A673 (cell line): ENCODE measurements at places on chromosomes 11 and 22.

- no peak for DNase-seq
These were observed 72.7 kb upstream of the PRDM11 start for GRCh38 chr11:45073685-45074141.

GRCh38 chr11:131829725-131830124, 459.3 kb downstream of the NTM start:
- no peak for DNase-seq

- peak; percentile 11 for DNase-seq
These were observed 279.9 kb downstream of the TENM4 start for GRCh38 chr11:79160791-79161403.

GRCh38 chr11:20003351-20003750, 156.9 kb downstream of the DBX1 start:
- DNase-seq, result no peak

DNA sequence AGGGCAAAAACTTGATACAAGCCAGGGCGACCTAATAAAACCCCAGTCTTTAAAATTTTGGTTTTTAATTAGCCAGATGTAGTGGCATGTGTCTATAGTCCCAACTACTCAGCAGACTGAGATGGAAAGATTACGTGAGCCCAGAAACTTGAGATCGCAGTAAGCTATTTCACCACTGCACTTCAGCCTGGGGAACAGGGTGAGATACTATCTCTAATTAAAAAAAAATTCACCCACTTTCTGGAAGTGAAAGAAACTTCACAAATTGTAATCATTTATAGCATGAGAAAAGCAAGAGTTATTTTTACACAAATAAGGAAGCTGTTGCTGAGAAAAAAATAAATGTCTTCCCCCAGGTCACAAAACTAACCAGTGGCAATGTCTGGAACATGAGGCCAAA, 882 bp upstream of the GLYATL2 start:
- no peak for DNase-seq

DNA sequence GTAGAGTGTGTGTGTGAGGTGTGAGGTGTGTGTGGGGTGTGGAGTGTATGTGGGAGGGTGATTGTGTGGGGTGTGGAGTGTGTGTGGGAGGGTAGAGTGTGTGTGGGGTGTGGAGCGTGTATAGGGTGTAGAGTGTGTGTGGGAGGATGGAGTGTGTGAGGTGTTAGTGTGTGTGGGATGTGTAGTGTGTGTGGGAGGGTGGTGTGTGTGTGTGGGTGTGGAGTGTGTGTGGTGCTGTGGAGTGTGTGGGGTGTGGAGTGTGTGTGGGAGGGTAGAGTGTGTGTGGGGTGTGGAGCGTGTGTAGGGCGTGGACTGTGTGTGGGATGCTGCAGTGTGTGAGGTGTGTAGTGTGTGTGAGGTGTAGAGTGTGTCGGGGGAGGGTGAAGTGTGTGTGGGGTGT, 356.1 kb downstream of the CADM1 start:
- no peak for DNase-seq

- no peak for DNase-seq
These were observed 5.5 kb upstream of the TMPRSS13 start for GRCh38 chr11:117934526-117935307.

- DNase-seq, result peak; percentile 39
These were observed 28.6 kb upstream of the RASL10A start for GRCh38 chr22:29344137-29344536.

GRCh38 chr11:78037056-78037455, 14.0 kb upstream of the KCTD14 start:
- DNase-seq, result no peak

DNA sequence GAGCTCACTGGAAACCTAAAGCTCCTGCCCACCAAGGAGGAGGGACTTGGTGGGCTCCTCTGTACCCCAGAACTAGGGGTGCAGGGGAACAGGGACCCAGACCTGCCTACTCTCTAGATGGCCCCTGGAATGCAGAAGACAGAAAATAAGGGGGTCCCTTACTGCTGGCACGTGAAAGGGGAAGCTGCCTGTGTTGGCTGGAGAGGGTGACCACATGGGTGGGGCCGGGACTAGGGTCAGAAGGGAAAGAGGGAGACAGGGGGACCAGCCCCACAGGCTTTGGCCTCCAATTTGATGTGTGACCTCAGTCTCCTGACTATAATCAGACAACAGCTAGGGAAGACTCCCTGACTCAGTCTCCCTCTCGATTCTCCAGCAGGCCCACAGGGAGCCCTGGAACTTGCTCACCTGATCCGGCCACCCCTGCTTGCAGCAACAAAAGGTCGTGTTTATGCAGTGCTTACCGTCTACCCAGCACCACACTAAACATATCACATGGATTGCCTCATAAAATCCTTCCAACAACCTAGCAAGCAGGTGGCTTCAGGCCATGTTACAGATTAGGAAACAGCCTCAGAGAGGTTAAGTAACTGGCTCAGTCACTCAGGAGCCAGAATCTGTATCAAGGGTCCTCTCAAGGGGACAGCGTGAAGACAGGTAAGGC, 10.2 kb downstream of the ARAP1 start:
- no peak for DNase-seq

DNA sequence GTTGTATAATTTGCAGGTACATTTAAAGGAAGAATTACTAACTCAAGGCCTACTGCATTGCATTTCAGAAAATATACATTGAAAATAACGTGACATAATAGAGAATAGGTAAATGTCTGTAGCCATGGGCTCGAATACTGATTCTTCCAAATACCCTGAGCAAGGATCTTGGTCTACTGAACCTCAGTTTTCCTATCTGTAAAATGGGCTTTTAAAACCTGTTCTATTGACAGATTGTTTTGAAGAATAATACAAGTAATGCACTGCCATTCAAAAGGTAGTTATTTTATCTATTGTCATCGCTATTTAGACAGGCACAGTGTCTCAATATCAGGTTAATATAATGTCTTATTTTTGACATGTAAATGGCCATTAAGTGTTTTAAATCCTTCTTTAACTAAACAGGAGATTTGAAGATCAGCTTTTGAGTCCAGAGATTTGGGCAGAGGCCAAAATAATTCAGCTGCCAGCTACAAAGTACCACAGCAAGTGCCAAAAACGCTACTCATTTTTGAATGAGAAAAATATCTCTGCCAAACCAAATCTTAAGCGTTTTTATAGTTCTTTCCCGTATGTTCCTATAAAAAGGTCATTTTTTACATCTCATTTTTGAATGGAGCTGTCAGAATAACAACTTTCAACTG, 56.7 kb downstream of the CTSC start:
- peak; percentile 18 for DNase-seq

- DNase-seq, result no peak
These were observed 129.8 kb upstream of the SLC5A12 start for GRCh38 chr11:26851696-26852095.

DNA sequence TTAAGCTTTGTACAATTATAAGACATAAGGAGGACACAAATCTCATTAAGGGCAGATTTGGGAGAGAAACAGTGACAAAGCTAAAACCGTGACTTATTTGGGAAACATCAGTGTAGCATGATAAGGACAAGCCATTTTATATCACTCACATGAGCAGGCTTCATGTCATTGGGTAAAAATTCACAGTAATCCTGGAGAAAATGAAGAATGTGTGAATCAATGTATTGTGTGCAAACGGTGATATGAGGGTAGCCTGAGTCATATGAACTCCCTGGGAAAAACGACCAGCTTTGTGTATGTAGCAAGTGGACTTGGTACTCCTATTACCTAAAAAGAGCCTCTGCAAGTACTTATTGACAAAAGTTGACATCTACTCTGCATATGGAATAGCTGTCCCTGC, 6.0 kb upstream of the TRIM34 start:
- no peak for DNase-seq

DNA sequence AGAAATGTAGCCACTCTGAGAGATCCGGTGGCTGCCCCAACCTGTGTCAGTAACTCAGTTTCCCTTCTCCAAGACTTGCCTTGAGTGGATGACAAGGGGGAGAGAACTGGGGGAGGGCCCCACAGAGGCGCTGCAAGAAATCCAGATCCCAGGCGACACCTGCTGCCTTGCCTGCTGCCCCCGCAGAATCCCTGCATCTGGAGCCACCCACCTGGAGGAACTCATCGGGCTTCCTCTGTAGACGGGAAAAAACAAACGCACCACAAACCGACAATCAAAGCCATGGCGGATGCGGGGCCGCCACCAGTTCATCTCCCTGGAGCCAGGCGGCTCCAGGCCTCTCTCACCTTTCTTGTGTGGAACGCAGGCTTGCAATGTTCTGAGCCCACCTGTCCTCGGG, 40.2 kb downstream of the MACROD1 start:
- no peak for DNase-seq

DNA sequence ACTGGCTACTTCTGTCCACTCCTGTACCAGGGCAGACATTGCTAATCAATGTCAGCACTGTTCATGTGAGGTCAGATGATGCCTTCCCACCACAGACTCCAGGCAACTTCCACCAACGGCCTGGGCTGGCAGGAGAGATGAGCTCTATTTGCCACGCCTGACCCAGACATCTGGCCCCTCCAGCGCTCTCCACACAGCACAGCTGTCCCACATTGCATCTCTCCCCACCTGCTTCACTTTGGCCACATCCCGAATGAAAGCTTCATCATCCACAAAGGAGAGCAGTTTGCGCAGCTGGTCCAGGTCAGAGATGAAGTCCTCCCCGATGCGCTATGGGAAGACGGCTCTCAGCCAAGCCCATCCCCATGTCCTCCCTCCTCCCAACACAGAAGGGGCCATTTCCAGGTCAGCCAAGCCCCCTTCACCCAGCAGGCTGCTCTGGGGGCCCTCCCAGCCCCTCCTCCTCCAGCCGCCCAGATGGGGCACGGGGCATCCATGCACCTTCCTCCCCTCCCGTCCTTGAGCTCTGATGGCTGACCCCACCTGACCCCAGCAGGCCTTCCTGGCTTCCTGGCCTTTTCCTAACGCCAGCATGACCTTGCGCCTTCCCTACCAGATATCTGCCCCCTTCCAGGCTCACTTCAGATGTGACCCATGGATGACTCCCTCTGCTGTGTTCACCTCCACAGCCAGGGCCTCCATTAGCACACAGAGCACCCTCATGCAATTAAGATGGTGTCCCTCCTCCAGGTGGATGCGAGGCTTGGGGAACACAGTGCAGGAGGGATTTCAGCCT, 7.4 kb downstream of the PYGM start:
- no peak for DNase-seq

DNA sequence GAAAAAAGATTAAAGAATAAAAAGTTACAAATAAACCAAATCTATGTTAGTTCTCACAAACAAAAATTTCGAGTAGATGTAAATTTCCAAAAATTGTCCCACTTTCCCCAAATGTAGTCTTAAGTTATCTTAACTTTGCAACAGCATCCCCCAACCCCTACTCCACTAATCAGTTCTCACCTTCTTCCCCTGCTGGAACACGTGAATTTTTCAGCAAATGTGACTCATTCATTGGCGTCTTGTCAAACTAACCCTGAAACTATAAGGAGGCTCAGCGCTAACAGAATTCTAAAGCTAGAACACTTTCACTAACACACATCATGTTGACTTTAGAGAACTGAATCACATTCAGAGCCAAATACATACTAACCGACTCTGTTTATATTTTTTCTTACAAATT, 46.1 kb downstream of the PHF21A start:
- DNase-seq, result peak; percentile 33

DNA sequence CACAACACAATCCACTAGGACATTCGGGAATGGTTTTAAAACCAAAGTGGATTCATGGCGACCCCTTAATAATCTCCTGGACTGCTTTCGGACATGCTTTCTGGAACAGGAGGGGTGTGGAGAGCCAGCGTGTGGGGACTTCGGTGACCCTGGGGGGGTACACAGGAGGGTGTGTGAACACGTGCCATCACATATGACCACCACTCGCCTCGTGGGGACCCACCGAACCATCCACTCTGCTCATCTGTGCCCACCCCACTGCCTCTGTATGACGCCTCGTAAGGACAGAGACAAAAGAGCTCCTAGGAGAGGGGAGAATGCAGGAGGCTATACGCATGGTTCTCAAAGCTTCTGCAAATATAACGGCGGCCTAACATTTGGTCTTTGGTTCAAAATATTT, 8.9 kb downstream of the LTO1 start:
- no peak for DNase-seq

DNA sequence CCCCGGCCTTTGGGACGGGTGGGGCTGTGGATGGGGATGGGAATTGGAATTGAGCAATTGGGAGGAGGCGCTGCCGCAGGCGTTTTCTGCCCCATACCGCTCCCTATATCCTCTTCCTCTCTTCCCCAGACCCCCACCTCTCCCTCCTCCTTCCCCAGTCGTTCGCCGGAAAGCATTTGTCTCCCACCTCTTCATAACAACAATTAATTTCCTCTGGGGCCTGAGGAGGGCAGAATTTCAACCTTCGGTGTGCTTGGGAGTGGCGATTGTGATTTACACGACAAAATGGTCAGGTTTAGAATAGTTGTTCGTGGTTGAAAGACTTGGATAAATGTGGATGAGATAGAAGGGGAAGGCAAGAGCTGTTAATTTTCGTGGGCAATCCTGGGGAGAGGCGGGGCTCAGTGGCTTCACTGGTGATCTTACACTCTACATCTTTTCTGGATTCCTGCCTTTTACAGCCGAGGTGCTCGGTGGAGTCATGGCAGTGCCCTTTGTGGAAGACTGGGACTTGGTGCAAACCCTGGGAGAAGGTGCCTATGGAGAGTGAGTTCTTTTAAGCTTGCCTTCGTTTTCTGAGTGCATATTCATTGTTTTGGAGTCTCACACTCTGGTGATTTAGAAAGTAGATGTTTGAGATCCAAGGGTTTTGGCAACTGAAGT, 1.5 kb downstream of the CHEK1 start:
- peak; percentile 98 for DNase-seq

DNA sequence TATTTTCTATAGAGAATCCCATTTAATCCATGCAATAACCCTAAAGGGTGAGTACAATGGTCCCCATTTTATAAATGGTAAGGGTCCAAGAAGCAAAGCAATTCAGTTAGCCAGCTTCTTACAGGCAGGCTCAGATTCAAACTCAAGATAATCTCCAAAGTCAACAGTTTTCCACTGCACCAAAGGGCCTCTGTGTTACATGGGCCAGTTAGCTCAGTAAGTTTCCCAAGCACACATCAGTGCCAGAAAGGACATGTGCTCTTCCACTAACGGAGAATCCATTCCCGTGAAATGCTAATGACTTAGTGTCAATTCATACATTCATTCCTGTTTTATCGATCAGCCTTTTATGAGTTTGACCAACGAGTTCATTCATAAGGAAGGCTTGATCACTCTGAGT, 11.0 kb downstream of the SLC43A1 start:
- no peak for DNase-seq

GRCh38 chr11:128790196-128790595, 76.9 kb downstream of the KCNJ1 start:
- DNase-seq, result peak; percentile 91

GRCh38 chr11:65501472-65502273, 2.8 kb downstream of the MALAT1 start:
- DNase-seq, result no peak

DNA sequence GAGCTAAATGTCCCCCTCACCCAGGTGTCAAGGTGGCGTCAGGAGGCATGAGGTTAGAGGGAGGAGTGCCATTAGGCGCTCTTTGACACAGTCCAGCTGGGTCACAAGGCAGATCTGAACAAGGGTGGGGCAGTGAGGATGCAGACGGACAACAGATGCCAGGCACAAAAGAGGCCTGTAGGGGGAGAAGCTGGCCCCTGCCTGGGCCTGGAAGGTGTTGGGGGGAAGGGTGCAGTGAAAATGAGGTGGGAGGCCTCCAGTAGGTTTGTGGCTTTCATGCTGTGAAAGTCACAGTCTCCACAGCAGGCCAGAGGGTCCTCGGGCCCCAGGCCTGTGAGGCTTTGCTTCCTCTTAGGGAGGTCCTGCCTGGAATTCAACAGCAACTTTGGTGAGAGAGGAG, 85.0 kb upstream of the PLET1 start:
- no peak for DNase-seq
